PC-3 (cell line): ENCODE measurements at places on chromosomes 6 and 20. TPM values are rescaled to one million over a fixed set of nuclear protein-coding genes. Genes with fewer than 3 reads are reported as not detected.

DNA sequence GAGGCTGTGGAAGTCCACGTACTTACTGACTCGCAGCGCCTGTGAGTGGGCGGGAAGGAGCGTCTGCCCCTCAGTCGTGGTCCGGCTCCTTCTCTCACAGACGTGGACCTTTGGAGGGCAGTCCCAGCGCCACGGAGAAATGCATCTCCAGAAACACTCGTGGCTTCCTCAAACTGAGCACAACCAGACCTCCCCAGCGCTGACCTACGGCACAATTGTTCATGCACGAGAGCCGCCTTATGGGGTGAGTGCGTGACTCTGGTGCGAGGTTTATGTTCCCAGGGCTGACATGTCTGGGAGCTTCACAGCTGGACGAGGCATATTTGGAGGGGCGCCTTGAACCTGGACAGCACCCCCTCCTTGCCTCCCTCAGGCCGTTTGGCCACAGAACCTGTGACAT is 29.7 kb downstream of the FRMD1 start:
- H3K36me3 ChIP-seq = no peaks in the 10 kb centered on the region
- no peak overlapping the region for H3K27ac ChIP-seq
- no peak for DNase-seq

- H3K27me3 ChIP-seq = no peaks in the 10 kb centered on the region
- H3K4me1 ChIP-seq = 0 out of 2 replicates have a peak, but pooled peaks cover 4% of the 10 kb centered on the region
- DNase-seq = no peak
- no peaks in the 10 kb centered on the region for H3K36me3 ChIP-seq
- H3K27ac ChIP-seq = no peak overlapping the region
- H3K4me3 ChIP-seq = no peak overlapping the region
These were observed 178.1 kb upstream of the PDE10A start for GRCh38 chr6:165841153-165841558.

GRCh38 chr6:52582446-52582845 is 5.6 kb upstream of the TRAM2 start:
- DNase-seq = no peak
- 0 out of 2 replicates have a peak, but pooled peaks cover 5% of the 10 kb centered on the region for H3K4me1 ChIP-seq
- H3K36me3 ChIP-seq = no peaks in the 10 kb centered on the region
- H3K27ac ChIP-seq = no peak overlapping the region

DNA sequence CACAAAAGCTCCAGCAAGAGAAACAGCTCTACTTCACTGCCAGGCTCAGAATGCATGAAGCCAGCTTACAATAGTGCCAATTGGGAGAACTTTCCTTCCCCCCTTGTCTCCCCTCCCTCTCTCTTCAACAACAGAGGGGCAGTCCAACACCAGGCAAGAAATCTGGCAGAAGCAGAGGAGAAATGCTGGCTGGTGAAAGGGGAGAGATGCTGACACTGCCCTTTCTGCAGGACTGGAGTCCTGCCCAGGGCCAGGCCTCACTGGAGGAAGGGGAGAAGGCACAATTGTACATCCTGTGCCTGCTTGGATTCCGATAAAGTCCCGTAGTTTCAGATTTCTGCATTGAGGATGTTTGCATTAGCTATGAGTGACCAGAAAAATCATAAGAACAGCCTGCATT is 148.6 kb downstream of the LRRC1 start:
- no peaks in the 10 kb centered on the region for H3K27me3 ChIP-seq
- H3K27ac ChIP-seq = no peak overlapping the region
- H3K4me3 ChIP-seq = no peak overlapping the region
- H3K36me3 ChIP-seq = no peaks in the 10 kb centered on the region
- no peak for DNase-seq
- no peaks in the 10 kb centered on the region for H3K4me1 ChIP-seq

DNA sequence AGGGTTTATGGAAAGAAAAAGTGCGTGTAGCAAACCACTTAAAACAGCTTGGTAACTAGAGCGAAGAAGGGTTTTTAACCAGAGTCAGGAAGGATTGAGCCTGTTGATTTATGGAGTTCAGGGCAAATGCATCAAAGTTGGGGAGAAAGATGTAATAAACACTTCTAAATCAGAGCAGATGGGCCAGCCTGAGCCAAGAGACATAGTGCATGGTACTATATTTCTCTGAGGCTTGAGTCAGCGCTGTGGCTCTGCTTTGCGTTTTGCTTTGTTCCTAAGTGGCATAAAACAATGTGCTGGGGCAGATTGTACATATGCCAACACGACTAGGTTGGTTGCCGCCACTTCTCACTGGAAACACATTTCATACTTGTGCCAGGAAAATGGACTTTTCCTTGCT is 111.3 kb downstream of the BCKDHB start:
- no peaks in the 10 kb centered on the region for H3K27me3 ChIP-seq
- H3K27ac ChIP-seq = no peak overlapping the region
- H3K36me3 ChIP-seq = no peaks in the 10 kb centered on the region
- no peak overlapping the region for H3K4me3 ChIP-seq
- no peaks in the 10 kb centered on the region for H3K4me1 ChIP-seq

DNA sequence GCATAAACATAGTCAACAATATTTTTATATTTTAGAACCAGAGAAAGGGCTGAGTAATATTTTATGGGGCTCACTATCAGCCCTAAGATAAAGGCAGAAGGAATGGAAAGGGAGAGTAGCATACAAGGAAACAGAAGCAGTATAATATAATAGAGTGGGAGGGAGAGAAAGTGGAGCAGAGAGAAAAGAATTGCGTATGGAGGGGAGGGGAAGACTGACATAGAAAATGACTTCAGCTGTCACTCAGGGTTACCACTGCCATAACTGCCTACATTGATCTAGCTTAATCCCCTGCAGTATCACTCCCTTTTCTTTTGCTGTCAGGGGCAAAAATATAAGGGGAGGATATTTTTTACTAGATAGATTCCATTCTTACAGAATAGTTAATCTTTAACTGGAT is 1133.5 kb upstream of the MAP3K7 start:
- no peak for DNase-seq
- no peaks in the 10 kb centered on the region for H3K27me3 ChIP-seq
- H3K27ac ChIP-seq = no peak overlapping the region
- H3K4me1 ChIP-seq = no peaks in the 10 kb centered on the region
- H3K4me3 ChIP-seq = no peak overlapping the region
- no peaks in the 10 kb centered on the region for H3K36me3 ChIP-seq

GRCh38 chr6:129894921-129895320 is 33.8 kb upstream of the TMEM244 start:
- no peaks in the 10 kb centered on the region for H3K36me3 ChIP-seq
- no peak for DNase-seq
- H3K4me1 ChIP-seq = peaks cover 18% of the 10 kb centered on the region

DNA sequence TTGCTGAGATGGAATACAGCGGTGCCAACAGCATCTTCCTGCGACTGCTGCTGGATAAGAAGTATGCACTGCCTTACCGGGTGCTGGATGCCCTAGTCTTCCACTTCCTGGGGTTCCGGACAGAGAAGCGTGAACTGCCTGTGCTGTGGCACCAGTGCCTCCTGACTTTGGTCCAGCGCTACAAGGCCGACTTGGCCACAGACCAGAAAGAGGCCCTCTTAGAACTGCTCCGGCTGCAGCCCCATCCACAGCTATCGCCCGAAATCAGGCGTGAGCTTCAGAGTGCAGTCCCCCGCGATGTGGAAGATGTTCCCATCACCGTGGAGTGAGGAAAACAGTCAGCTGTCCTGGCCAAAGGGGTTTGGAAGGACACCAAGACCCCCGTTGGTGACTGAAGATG is 9.2 kb downstream of the CCND3 start:
- no peak overlapping the region for H3K27ac ChIP-seq
- H3K27me3 ChIP-seq = no peaks in the 10 kb centered on the region
- H3K36me3 ChIP-seq = peaks cover 82% of the 10 kb centered on the region

DNA sequence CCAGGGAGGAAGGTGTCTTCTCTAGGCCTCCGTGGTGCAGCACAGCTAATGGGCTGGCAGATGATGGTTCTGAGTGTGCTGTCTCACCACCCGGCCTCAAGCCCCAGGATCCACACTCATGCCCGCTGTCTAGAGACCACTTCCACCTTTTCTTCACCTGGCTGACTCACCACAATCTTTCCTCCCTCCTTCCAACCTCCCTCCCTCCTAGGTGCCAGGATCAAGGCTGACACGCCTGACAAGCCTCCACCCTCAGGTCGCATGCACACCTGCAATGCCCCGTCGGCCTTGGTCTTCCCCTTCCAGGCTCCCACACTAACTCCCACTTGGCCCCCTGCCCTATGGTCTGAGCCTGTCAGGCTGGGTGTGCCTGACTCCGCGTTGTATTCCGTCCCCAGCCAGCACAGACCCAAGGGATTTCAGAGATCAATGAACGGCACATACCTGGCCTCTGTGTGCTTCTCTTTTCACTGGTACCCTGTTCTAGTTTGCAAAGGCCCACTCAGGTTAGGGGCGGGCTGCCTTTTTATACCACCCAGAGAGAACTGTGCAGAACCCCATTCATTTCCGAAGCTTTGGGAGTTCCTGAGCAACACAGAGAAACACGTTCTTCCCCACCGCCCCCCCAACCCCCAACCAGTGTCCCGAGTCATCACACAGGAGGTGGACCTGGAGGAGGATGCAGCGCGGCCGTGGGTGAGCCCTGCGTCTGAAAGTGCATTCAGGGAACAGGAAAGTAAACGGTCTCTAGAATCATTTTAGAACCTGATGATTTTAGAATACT is 39.3 kb downstream of the PMEPA1 start:
- no peak overlapping the region for H3K27ac ChIP-seq
- H3K36me3 ChIP-seq = peaks cover 5% of the 10 kb centered on the region; the same call in 1 of the 2 replicates
- no peak overlapping the region for H3K4me3 ChIP-seq
- peaks cover 10% of the 10 kb centered on the region for H3K4me1 ChIP-seq
- no peaks in the 10 kb centered on the region for H3K27me3 ChIP-seq

- no peaks in the 10 kb centered on the region for H3K4me1 ChIP-seq
- no peak overlapping the region for H3K4me3 ChIP-seq
- no peak for DNase-seq
- no peaks in the 10 kb centered on the region for H3K36me3 ChIP-seq
- no peaks in the 10 kb centered on the region for H3K27me3 ChIP-seq
These were observed 225.1 kb downstream of the TBX18 start for GRCh38 chr6:84539122-84539856.

GRCh38 chr6:140774080-140774505 is 1358.6 kb upstream of the GJE1 start:
- H3K27me3 ChIP-seq = no peaks in the 10 kb centered on the region
- H3K4me3 ChIP-seq = no peak overlapping the region
- peaks cover 17% of the 10 kb centered on the region for H3K4me1 ChIP-seq
- no peak overlapping the region for H3K27ac ChIP-seq
- no peaks in the 10 kb centered on the region for H3K36me3 ChIP-seq

DNA sequence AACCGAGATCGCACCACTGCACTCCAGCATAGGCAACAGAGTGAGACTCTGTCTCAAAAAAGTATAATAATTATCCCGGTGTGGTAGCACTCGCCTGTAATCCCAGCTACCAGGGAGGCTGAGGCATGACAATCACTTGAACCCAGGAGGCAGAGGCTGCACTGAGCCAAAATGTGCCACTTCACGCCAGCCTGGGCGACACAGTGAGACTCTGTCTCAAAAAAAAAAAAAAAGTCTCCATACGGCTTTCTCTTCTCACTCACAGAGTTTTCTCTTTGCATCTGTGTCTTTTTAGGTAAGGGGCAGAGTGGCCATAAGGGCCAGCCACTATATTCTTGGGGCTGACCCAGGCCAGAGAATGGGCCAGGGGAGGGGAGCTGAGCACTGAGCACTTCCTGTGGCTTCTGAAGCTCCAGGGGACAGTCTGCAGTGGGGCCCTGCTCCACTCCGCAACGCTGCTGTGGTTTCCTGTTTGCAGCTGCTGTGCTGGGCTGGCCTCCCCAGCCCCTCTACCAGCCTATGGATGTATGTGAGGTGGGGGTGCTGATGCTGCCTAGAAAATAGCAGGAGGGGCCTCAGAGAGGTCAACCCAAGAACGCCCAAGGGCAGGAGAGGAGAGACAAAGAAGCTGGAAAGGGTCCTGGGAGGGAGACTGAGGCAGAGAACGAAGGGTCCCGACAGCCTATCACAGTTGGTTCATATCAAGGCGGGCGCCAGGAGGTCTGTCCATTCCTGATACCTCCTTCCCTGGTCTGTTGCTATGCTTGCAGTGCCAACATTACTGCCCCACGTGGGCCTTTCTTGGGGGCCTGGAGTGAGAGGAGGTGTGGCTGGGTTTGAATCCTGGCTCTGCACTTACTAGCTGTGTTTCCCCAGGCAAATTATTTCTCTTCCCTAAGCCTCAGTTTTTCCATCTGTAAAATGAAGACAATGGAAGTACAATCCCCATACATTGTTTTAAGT is 16.0 kb downstream of the SLA2 start:
- H3K27me3 ChIP-seq = no peaks in the 10 kb centered on the region
- H3K36me3 ChIP-seq = no peaks in the 10 kb centered on the region
- no peak overlapping the region for H3K27ac ChIP-seq
- no peak overlapping the region for H3K4me3 ChIP-seq
- no peak for DNase-seq

DNA sequence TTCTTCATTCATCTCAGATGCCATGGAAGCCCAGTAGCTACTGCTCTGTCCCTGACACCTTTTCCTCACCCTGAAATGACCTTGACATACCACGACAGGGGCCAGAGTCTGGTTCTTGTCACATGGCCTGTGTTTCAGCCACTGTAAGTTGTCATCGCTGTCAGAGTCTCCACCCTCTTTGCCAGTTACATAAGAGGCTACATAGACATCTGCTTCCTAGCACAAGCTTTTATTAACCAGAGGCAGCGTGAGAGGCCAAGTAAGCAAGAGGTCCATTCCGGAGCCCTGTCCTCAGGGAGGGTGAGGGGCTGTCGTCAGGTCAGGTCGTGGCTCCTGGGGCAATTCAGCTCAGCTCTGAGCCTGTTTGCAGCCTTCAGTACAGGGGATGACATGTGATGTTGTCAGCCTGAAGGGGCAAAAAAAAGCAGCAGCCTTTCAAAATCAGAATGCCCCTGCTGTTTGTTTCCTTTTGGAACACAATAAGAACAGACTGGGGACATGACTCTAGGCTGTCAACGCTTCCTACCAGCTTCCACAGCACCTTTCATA is 146.3 kb downstream of the MTFR2 start:
- H3K4me3 ChIP-seq = no peak overlapping the region
- no peaks in the 10 kb centered on the region for H3K36me3 ChIP-seq
- no peaks in the 10 kb centered on the region for H3K27me3 ChIP-seq
- H3K4me1 ChIP-seq = no peaks in the 10 kb centered on the region

DNA sequence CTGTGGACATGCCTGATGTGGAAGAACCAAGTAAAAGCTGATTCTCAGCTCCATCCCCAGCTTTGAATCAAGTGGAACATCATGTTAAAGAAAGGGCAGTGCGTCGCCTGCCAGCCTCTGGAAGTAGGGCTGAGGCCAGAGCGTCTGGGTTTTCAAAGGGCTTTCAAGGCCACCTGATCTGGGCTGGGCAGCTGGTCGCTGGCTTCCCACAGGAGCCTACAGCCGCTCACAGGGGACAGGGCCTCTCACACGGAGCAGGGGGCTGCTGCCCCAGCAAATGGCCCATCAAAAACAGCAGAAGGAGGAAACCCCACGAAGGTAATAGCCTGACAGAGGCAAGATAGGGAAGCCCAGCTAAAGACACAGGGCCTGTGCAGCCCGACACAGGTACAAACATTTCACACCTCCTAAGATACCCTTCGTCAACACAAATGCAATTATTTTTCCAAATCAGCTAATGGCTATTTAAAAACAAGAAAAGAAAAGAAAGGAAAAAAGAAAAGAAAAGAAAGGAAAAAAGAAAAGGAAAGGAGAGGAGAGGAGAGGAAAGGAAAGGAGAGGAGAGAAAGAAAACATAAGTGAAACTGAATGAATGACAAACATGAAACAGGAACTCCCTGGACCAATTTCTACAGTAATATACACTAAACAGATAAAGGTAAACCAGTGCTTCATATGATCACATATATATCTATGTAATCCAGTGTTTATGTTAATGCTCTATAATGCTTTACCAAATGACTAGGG is 24.8 kb downstream of the RRBP1 start:
- peaks cover 18% of the 10 kb centered on the region for H3K4me1 ChIP-seq
- H3K36me3 ChIP-seq = peaks cover 54% of the 10 kb centered on the region
- DNase-seq = no peak

Gene SLC17A3
- not detected in 2 replicates for total RNA-seq

Gene METTL24
- total RNA-seq = not detected in 2 replicates

Gene PDE7B
- not detected in 2 replicates for total RNA-seq

Gene TTK
- total RNA-seq = 38.9 and 39.0 TPM in 2 replicates
